Activated naive CD4-positive, alpha-beta T cell (primary cell): ENCODE measurements at places on chromosomes 11 and 22.

DNA sequence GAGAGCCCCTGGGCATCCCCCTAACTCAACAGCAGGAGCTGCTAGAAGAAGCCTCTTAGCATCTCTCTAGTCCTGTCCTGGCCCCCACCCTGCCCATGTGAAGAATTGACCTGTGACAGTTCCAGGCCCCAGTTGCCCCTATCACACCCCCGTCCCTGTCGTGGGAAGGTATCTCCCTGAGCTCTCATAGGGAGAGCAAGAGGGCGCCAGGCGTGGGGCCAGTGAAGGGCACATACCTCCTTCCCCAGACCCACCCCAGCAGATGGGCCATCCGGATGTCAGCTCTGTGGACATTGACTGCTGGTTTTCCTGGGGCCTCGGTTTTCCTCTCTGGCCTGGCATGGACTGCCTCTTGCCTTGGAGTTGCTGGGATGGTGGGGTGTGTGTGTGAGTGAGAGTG is 29.5 kb downstream of the CD82 start:
- DNase-seq, result no peak

GRCh38 chr11:9301720-9302119 is 12.7 kb downstream of the TMEM41B start:
- no peak for DNase-seq

- no peak for DNase-seq
These were observed 67.8 kb downstream of the TCF20 start for GRCh38 chr22:42202669-42203068.

DNA sequence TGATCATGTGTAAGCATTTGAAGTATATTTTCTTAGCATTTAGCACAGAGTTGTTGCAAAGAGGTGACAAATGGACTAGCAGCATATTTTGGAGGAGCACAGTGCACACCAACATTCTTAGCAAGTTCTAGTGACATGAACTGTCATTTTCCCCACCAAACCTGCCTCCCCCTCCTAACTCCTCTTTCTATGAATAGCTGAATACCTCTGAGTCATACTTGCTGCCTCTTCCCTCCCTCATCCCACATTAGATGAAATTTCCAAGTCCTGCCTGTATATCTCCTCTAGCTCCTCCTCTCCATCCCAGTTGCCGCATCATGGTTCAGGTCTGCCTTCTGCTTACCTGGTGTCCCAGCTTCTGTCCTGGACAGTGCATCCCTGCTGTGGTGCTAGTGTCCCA is 7.2 kb downstream of the OSBP2 start:
- no peak for DNase-seq

GRCh38 chr11:111265421-111265820 is 19.9 kb downstream of the POU2AF2 start:
- DNase-seq, result no peak

DNA sequence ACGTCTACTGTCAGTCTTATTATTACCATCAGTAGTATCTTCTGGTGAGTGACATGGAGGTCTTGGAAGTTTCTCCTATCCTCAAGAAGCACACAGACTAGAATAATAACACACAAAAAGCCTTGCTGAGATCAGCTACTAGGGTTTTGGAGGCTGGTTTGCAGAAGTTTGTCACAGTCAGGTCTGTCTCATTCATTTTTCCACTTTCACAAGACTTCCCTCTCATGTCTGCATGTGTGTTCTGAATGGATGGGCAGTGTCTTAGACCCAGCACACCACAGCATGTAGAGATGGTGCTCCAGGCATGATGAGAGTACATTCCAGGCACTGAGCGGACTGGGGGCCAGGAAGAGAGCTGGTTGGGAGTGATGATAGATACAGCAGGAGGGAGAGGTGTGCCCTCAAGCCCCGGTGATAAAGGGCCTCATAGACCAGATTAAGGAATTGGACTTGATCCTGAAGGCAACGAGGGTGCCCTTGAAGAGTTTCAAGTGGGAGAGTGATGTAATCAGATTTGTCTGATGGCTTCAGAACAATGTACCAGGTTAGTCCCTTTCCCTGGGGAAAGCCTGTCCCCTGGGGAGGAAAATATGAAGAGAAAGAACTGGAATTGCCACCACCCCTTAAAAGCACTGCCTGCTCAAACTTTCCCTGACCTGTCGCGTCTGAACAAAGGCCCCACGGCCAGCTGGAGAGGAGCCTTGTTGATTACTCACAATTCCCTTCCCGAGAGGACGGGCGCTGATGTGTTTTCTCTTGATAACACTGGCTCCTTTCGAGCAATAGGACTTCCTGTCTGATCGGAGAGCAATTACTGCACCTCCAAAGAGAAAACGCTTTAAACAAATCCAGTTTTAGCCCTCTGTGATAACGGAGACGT is 45.1 kb upstream of the LMO2 start:
- DNase-seq, result no peak

DNA sequence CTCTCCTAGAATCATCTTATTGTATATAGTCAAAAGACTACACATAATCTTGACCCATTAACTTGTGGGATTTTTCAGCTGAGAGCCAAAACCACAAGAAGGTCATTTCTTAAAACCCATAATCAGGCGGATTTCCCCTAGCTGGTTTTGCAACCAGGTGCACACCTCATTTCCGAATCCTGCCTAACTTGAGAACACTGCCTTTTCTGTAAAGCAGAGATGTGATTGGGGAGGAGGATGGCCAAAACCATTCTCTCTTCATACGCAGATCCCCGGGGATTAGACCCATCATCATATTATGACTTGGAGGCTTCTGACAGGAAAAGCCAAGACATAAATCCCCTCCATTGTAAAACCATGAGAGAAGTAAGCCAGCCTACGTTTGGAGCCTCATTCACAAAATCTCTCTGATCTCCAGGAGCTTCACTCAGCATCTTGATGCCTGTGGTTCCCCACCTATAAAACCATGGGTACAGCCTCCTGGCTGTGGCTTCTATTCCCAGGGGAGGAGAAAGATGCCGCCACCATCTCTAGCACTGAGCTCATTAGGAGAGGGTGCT is 191.3 kb downstream of the KIF18A start:
- no peak for DNase-seq

DNA sequence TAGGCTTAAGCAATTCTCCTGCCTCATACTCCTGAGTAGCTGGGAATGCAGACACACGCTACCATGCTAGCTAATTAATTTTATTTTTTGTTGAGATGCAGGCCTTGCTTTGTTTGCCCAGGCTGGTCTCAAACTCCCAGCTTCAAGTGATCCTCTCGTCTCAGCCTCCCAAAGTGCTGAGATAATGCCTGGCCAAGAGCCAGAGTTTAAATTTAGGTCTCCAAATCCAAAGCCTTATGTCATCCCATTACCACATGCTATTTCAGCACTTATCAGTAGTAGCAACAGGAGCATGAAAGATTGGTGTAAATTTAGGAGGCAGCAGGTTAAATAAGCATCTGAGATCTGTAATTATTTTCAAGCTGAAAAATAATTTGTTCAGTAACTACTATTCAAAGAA is 326.1 kb upstream of the ANO5 start:
- DNase-seq, result no peak

DNA sequence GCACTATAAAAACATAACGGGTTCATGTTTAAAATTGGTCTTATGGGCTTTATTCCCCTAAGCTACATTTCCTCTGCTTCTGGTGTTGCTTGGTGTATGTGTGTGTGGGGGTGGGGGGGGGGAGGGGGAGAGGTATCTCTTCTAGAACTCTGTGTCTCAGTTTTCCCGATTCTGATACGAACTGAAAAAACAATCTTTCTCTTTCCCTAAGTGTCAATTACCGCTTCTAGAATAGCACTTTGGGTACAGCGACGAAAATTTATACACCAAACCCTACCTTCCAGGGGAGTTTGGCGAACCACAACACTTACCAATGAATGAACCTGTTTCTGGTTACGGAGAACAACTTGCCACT is 636 bp downstream of the NUP160 start:
- no peak for DNase-seq

- DNase-seq, result no peak
These were observed 58.7 kb downstream of the AHNAK start for GRCh38 chr11:62487738-62488551.

- no peak for DNase-seq
These were observed 39.1 kb downstream of the MYO7A start for GRCh38 chr11:77167111-77167626.

DNA sequence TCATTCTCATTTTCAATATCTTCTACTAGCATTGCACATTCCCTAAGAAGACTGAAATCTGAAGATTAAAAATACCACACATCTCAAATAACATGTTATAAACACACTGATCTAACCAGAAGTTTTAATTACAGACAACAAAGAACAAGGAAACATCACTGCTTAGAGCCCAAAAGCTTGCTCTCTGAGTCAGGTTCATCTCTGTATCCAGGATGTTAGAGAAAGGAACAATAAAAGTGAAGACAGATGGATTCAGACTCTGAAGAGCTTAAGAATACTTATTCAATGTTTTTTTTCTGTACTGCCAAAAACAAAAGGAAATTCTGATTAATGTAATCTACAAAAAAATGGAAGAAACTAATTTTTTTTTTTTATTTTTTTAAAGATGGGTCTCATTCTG is 16.5 kb downstream of the RDX start:
- no peak for DNase-seq

GRCh38 chr22:45995405-45996101 is 18.6 kb upstream of the WNT7B start:
- no peak for DNase-seq

DNA sequence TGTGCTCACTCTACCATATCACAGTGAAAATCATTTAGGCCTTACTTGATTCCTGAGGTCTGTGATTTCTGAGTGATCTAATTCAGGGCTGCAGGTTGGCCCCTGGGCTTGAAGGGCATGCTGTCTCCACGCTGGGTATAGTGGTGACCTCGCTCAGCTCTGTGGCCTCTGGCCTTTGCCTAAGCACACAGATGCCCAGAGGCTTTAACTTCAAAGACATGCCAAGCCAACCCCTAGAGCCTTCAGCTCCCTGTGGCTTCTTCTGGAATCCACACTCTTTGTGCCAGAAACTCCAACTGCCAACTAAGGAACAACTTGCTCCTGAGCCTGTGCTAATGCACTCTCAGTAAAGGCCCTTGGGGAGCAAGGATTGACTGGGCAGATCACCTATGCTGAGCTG is 232.6 kb upstream of the MPPED2 start:
- no peak for DNase-seq

DNA sequence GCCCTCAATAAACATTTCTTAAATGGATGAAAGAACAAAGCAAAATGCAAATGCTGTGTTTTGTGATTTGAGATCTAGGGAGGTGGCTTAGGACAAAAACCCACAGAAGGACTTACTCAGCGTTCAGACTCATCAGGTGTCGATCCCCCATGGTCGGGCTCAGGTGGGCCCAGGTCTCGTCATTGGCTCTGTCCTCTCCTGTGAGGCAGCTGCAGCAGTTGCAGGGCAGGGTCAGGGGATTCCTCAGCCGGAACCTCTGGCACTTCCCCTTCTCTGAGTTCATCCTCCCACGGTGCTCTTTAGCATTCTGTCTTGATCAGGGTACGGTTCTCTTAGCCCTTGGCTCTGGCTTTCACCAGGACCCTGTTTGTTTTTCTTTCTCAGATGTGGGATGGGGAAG is 14.0 kb upstream of the ACR start:
- no peak for DNase-seq

- DNase-seq, result no peak
These were observed 10.7 kb upstream of the SESN3 start for GRCh38 chr11:95241681-95242081.

GRCh38 chr22:49576241-49577141 is 251.2 kb downstream of the BRD1 start:
- DNase-seq, result no peak

GRCh38 chr11:68775951-68776388 is 24.6 kb upstream of the TESMIN start:
- DNase-seq, result no peak

GRCh38 chr22:32761251-32761903 is 40.1 kb upstream of the TIMP3 start:
- DNase-seq, result no peak

DNA sequence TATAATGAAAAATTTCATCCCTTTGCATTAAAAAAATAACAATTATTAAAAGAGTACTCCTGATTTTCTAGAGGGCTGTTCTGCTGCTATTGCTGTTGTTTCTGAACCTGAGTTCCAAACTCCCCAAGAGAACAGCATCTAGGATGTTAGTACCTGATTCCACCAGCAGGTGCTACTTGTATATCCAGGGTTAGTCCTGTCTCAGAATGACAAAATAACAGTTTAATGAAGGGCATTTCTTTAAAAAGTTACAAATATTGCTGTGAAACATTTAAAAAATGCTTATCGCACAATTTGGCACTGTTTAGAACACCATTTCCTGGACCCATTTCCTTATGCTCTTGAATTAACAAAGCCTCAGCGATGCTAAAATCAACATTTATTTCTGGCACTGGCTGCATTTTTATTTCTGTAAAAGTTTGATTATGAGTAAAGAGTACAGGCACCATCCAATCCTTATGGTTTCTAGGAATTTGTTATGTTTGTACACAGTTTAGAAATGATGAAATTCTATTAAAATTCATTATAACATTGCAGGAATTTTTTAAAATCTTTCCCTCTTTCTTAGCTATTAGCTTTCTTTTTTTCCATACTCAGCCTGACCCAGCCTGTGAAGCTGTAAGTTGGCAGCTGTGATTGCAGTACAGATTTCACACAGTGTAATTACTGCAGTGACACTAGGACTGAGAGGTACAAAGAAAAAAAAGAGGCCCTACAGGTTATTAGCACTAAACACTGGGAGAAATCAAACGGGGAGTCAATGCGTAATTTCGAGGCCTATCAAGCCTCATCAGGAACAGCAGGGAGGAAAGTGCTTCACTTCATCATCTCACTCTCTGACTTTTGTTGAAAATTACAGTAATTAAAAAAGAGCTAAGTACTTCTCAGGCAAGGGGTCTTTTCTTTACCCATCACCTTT is 208.8 kb downstream of the DCDC1 start:
- DNase-seq, result no peak

DNA sequence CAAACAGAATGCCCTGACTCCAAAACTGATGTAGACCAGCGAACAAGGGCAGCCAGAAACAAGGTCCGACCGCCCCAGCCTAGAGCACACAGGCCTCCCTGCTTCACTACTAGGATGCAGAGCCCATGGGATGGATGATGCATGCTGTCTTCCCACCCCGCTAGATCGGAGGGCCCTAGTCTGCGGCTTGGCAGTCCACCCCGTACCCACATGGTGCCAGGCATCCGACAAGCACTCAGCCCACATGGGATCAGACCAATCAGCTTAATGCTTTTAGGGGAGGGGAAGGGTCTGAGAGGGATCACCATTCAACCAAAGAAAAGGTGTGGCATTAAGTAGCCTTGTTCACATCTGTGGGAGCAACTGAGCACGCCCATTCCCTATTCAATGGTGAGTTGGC is 30.6 kb downstream of the PISD start:
- DNase-seq, result no peak

- no peak for DNase-seq
These were observed 25.0 kb upstream of the FZD4 start for GRCh38 chr11:86980086-86980796.

GRCh38 chr22:29704528-29705285 is 15.1 kb upstream of the CABP7 start:
- no peak for DNase-seq

GRCh38 chr22:27400811-27401210 is 400.7 kb downstream of the MN1 start:
- DNase-seq, result no peak

- no peak for DNase-seq
These were observed 1123.4 kb upstream of the RAG2 start for GRCh38 chr11:37721485-37721884.

- DNase-seq, result no peak
These were observed 81.6 kb downstream of the MED15 start for GRCh38 chr22:20588843-20589581.
